GM12865 (cell line): ENCODE measurements at places on chromosomes 5 and 9.

DNA sequence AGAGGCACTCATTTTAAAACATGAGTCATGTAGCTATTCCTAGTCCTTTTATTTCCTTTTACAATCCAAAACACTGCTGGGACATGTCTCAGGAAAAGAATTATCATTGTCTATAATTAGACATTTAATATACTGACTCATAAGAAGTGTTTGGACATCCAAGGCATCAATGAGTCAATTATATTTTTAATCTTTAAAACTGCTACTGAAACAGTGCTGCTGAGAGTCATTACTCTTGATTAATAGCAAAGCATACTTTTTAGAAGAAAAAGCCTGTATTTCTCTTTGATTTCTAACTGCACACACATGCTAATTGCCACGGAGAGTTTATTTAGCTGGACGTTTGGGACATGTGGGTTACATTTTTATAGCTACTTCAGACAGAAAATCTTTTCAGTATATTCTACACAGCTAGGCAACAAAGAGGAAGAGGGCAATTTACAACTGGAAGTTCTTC, 1249.0 kb upstream of the CDH18 start:
- no peak for DNase-seq

GRCh38 chr5:140402258-140403074, 833 bp downstream of the ANKHD1 start:
- peak; percentile 61 for DNase-seq

DNA sequence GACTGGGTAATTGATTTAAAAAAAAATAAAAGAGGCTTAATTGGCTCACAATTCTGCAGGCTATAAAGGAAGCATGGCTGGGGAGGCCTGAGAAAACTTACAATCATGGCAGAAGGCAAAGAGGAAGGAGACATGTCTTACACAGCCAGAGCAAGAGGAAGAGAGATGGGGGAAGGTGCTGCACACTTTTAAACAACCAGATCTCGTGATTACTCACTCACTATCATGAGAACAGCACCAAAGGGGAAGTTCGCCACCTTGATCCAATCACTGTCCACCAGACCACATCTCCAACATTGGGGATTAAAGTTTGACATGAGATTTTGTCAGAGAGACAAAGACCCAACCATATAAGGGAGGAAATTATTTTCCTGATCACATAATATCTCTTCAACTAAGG, 138.8 kb upstream of the NR4A3 start:
- no peak for DNase-seq

GRCh38 chr5:117942861-117943519, 1045.4 kb downstream of the DTWD2 start:
- no peak for DNase-seq

DNA sequence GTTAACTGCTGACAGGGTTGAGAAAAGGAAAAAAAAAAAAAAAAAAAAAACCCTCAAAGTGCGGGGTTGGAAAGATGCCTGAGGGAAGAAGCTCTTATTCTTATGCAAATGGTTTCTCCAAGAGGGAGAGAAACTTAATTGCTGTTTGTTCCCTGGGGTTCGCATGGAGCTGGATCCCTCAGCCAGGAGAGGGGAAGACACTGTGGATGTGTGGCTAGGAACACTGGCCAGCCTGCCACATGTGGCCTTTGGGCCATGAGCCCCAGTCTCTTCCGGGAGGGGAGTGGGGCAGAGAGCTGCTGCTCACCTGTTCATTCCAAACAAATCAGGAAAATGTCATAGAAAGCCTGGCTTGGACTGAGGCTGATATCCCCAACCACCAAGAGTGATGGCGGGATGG, 9.4 kb upstream of the SCGB3A2 start:
- no peak for DNase-seq

- DNase-seq, result no peak
Observed at GRCh38 chr5:130992095-130992494, 173.0 kb downstream of the HINT1 start.

DNA sequence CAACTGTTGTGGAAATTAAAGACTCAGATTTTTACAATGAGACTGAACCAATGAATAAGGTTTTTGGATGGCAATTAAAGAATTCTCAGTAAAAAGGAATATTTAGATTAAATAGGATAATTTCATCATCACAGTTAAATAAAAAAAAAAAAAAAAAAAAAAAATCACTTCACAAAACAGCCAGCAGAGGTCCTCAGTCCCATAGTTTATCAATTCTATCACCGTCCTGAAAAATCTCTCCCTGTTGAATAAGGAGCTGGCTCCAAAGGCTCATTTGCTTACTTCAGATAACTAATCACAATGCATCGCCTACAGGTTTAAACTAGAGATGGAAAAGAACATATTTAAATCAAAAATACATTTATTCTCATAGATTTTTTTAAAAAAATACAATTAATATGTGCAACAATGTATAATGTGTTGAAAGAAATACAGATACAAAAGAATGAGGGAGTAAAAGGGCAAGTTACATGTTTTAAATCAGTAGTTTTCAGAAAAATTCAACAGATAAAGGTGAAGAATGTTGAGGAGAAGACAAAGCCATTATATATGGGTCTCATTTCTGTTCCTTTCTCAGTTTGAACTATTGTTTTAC, 175.8 kb upstream of the CHD1 start:
- DNase-seq, result peak; percentile 29

GRCh38 chr9:112786829-112787520, 36.4 kb downstream of the SNX30 start:
- no peak for DNase-seq

DNA sequence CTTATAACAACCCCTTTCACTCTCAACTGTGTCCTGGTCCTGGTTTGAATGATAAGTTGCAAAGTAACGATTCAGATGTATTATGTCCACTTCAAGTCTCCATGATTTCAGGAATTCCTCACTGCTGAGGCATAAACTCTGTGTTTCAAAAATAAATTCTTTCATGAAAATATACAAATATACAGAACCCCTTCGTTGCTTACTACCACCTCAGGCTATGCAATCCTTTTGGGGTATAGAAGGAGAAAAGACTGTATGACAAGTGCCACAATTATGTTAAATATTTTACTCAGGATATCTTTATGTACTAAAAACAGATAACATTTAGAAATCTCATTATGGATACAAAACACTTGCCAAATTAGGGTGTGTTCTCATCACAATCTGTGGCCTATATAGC, 190.7 kb downstream of the KCTD16 start:
- DNase-seq, result no peak

DNA sequence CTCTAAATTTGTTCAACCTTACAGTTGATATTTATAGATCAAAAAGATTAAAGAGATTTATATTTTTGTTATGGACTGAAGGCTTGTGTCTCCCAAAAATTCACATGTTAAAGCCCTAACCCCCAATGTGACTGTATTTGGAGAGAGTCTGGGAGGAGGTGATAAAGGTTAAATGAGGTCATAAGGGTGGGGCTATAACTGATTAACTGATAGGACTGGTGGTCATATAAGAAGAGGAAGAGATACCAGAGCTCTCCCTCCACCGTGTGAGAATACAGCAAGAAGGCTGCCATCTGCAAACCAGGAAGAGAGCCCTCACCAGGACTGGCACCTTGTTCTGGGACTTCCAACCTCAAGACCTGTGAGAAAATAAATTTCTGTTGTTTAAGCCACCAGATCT, 264.3 kb downstream of the ENC1 start:
- peak; percentile 15 for DNase-seq

GRCh38 chr5:74665273-74665672, 19.8 kb upstream of the HEXB start:
- DNase-seq, result no peak

DNA sequence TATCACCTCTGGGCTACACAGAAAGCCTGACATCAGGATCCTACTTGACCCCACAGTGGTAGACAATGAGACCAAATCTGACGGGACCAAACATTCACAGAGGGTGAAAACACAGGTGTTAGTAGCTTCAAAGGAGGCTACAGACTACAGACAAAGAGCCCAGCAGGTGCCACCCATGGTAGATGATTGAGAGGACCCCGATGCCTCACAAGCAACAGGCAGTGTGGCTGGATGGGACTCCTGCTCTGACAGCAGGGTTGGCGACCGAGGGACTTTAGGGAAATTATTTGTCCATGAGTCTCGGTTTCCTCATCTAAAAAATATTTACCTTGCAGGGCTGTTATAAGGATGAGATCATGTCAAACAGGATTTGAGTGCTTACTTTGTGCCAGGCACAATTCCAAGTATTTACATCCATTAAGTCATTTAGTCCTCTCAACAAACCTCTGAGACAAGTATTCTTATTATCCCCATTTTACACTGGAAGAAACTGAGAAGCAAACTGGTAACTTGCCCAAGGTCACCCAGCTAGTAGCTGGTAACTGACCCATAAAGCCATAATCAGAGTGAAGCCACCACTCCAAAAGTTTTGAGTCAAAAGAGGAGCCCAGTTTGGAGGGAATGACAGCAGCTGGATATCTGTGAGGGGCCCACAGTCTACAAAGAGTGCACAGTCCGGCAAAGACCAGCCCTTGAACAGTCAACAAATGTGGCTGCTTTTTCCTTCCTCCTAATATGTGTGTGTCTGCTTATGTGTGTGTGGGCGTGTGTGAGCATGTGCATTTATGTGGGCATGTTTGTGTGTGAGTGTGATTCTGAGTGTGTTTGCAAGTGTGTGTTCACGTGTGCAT, 502.0 kb downstream of the BNC2 start:
- no peak for DNase-seq

DNA sequence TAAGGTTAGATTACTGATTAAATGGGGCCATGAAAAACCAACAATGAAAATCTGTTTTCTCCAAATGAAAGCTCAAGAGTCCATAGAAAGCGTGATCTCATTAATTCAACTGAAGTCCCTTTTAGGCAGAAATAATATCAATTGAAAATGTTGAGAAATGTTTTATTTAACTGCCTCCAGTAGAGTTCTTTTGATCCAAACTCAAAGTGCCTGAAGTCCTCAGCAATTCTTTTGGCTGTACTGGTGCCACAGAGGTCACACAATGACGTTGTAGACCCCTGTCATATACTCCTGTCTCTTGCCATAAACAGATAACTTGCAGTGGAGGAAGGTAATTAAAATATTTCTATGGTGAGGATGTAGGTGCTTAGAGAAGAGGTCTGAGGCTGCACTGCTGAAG, 1420.5 kb downstream of the CDH12 start:
- DNase-seq, result no peak

GRCh38 chr9:137666513-137666822, 47.7 kb downstream of the EHMT1 start:
- no peak for DNase-seq

GRCh38 chr5:81708889-81709288, 42.0 kb downstream of the SSBP2 start:
- no peak for DNase-seq

- DNase-seq, result no peak
Observed at GRCh38 chr5:39675676-39676075, 250.9 kb upstream of the DAB2 start.

DNA sequence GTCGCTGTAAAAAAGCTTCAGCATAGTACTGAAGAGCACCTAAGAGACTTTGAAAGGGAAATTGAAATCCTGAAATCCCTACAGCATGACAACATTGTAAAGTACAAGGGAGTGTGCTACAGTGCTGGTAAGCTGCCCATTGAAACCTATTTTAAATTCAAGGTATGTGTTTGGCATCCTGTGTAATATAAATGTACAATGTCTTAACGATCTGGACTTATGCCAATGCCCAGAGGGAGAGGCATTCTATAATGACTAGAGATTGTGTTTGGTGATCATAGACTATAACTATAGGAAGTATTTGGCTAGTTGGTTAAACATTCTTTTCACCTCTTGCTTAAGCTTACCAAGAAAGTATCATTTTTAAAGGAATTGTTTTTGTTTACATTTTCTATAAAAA, 95.7 kb downstream of the INSL6 start:
- no peak for DNase-seq

DNA sequence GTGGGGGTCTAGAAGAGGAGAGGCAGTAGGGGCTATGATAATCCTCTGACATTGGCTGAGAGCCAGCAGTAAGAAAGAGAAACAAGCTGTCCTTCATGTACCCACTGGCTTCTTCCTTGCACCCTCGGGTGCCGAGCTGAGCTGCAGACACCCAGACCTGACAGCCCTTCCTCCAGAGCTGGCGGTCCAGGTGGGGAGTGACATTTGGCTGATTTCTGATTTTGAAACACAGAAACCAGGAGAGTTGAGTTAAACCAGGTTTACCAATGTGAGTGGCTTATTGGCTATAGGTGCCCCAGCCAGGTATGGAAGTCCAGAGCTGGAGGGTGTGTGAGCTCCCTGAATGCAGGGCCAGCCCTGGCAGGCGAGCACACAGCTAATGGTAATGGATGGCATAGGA, 59.2 kb downstream of the GADD45G start:
- no peak for DNase-seq

DNA sequence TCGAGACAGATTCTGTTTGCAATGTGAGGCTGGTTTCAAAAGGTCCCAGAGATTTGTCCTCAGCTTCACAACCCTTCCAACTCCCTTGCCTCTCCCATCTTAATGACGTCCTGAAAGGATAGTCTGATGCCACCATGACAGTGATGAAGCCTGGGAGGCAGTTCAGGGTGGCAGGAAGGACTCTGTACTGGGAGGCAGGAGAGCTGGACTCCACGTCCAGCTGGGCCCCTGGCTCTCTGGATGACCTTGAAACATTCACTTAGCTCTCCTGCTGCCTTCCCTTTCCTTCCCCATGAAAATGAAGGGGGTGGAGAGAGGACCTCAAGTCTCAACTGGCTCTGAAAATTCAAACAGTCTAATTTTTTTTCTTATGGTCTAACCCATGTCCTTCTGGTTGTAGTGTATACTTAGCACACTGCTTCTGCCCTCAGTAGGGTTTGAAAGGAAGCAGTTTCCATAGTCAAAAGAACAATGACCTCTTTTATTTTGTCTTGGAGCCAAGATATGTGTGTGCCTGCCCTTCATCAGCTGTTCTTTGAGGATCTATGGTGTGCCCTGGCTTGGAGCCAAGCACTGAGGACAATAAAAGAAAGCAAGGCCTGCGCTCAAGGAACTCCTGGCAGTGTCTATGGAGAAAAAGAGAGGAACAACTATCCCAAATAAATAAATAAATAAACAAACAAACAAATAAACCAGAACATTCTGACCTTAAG, 188.3 kb downstream of the GRIA1 start:
- no peak for DNase-seq

DNA sequence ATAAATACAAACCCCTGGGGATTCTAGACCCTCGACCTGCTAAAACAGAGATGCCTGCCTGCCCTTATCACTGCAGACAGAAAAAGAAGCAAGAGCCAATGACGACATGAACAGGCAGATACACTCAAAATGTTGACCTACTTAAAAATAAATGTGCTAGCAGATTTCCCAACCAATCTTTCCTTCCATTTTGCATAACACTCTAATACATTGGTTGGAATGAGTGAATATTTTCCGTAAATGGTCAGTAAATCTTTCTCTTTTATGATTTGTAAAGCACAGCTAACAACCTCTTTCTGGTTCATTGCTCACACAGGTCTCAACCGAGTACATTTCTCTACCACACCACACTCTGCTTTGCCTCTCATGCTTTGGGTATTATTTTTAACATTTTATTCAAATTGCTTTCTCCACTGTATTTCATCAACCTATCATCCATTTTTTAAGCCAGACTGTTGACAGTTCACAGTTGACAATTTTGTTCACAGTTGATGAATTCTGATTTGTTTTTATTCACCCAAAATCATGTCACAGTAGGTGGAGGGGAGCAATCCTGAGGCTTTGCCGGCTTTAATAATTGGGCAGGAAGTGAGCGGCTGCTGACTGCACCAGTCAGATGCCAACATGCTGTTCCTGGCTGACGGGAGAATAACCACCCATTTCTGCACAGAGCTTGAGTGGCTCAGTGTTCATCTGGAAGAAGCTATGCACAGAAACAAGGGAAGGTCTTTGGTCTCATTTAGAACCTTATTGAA, 426.6 kb downstream of the SPOCK1 start:
- no peak for DNase-seq
